Small intestine (tissue), 16 donors: ENCODE measurements at places on chromosomes 6 and 20.

GRCh38 chr6:4287811-4288244 lies 152.5 kb upstream of the ECI2 start:
- DNase-seq, result no peak

- DNase-seq, result no peak
Measured at GRCh38 chr6:18028332-18028731, 40.9 kb upstream of the KIF13A start.

DNA sequence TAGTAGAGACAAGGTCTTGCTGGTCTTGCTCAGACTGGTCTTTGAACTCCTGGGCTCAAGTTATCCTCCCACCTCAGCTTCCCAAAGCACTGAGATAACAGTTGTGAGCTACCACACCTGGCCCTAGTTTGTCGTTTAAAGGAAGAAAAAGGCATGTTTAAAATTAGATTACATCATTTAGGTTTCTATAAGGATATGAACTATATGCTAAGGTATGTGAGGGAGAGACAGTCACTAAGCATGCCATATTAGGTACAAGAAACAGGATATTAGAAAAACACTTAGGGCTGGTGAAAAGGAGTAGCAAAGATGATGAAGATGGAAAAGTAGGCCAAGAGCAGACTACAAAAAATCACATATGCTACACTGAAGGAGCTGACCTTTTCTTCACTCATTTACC lies 106.4 kb downstream of the ASCC3 start:
- DNase-seq, result no peak

DNA sequence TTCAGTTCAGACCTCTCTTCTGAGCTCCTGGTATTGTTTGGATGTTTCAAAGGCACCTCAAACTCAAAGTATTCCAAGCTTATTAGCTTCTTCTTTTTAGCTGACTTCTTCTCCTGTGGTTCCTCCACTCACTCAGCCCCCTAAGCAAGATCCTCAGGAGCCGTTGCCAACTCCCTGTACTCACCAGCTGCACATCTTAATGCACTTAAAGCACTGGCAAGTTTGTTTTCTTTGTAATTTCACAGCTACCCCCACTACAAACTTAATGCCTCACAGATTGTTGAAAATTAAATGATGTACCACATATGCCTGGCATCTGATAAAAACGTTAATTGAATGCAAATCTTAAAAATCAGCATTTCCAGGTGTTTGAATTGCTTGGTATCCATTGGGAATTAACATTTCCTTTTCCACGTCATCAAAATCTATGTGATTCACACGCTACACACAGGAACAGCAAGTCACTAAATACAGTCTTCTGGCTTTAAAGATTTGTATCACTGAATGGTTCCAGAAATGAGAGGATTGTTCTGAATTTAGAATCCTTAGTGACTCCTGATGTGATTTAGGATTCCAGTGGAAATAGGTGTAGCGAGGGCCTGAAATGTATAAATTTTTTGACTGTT lies 24.5 kb downstream of the CALHM6 start:
- no peak for DNase-seq

DNA sequence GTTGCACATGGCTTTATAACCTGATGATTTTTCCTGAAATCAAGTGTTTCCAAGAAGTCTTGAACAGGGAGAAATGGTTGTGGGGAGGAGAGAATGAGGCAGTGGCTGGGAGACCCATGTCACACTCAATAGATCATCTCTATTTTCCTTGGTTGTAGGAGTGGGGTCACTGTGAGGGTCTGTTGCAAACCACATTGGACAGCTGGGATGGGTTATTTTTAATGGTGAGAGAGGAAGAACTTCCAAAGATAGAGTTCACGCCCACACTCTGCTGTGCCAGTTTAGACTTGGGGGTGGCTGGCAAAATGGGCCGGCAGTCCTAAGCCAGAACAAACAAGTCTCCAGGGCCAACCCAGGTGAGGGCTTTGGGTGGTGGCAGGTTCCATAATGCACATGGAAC lies 276.4 kb upstream of the PRND start:
- DNase-seq, result no peak

- no peak for DNase-seq
Measured at GRCh38 chr20:44637522-44638372, 13.8 kb downstream of the ADA start.

DNA sequence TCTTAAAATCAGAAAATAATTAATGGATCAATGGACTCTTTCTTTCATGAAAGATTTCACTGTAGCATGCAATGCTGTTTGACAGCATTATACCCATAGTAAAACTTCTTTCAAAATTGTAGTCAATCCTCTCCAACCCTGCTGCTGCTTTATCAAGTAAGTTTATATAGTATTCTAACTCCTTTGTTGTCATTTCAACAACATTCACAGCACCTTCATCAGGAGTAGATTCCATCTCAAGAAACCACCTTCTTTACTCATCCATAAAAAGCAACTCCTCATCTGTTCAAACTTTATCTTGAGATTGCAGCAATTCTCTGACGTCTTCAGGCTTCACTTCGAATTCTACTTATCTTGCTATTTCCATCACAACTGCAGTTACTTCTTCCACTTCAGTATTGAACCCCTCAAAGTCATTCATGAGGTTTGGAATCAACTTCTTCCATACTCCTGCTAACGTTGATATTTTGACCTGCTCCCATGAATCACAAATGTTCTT lies 26.4 kb upstream of the BACH2 start:
- DNase-seq, result no peak

DNA sequence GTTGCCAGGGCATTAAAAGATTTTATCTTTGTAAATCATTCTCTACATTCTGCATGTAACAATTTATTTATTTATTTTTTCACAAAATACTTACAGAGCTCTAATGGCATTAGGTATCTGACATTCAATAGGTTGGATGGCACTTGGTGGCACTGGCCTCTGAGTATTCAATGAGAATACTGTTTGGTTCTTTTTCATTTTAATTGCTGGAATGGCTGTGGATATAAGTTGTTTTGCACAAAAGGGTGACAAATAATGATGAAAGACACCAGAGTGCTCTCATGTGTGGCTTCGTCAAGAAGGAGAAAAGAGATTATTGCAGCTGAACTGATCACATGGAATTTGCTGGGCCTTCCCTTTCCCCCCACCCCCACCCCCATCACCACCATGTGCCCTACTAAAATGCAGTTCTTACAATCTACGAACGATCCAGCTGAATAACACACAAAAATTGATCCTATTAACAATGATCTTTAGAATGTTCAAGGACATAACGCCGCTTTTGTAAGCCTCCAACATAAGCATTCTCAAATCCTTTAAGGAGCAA lies 195.2 kb upstream of the POU3F2 start:
- DNase-seq, result no peak
